ENCODE measurements at places on chromosomes 3 and 15.

DNA sequence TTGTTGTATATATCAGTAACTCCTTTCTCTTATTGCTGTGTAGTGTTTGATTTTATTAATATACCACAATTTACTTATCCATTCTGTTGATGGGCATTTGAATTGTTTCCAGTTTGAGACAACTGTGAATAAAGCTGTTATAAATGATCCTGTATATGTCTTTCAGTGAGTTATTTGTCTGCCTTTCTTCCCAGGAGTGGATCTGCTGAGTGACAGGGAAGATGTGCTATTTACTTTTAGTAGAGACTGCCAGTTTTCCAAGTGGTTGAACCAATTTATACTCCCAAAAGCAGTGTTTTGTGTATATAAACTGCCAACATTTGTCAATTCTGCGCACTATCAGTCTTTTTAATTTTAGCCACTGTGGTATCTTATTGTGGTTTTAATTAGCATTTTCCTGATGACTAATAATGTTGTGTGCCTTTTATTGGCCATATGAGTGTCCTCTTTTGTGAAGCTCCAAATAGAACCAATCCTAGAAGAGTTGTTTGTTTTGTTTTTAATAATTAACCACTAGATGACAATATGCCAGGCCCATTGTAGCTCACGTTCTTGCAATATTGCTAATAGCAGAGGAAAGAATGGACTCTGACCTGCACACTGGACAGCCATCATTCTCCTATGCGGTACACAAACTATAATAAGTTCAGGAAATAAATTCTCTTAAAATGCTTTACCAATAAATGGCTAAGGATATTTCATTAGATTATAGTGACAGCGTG lies 25.3 kb downstream of the TRANK1 start:
- DNase-seq, result no peak

DNA sequence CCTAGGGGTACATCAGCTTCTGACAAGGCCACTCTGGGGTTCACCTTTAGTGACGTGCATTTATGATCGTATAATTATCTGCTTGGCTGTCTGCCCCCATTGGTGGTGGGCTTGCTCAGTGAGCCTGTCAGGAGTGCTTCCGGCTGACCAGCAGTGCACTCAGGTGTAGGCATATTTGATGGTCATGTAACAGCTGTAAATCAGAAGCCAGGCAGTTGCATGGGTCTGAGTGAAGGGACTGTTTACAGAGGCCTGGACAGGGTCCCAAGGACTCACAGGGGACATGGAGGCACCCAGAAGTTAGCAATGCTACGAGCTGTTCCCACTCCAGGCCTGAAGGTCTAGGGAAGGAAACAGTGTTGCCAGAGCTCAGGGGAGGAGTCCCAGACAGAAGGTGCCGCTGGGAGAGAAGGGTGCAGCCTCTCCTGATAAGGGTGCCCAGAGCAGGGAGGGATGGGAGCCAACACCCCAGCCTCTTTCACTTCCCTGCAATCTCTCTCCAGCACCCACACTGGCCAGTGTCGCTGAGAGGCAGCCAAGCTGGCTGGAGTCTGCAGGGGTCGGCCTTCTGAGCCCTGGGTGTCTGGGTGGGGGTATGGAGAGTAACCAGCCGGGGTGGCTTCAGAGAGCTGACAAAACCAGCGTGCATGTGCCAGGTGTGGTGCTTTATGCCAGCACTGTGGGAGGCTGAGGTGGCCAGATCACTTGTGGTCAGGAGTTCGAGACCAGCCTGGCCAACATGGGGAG lies 61.3 kb upstream of the PRR23E start:
- DNase-seq, result no peak

- no peak for DNase-seq
Measured at GRCh38 chr3:187044867-187045552, 94.3 kb downstream of the RPL39L start.

DNA sequence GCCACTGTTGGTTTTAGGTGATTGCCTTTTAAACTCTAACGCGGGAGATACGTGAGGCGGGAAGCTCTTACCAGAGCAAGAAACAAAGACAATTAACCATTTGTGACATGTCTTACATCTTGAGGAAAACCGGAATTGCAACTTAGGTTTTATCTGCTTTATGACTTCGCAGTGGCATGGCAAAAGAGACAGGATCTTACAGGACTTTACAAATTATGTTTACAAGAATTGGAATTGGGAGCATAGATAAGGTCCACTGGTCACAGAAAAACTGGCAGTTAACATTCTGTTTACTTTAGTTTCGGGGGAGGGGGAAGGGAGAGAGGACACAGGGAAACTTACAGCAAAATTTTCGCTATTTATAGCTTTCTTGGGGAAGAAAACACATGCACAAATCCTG lies 1119.6 kb downstream of the ZPLD1 start:
- DNase-seq, result no peak

DNA sequence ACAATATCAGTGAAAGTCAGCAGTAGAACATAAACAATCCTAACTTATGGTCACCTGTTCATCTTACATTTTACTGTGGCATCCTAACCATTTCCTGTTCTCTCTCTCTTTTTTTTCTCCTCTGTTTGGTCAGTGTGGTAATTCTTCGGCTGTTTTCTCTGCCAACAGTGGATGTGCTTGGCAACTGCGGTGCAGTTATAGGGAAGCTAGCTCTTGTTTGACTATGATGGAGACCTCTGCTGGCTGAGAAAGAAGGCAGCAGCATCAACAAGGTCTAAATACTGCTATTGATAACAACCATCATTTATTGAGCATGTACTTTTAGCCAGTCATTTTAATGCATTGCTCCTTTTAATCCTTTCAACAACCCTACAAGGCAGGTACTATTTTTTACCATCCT lies 723 bp upstream of the DRD3 start:
- DNase-seq, result no peak

DNA sequence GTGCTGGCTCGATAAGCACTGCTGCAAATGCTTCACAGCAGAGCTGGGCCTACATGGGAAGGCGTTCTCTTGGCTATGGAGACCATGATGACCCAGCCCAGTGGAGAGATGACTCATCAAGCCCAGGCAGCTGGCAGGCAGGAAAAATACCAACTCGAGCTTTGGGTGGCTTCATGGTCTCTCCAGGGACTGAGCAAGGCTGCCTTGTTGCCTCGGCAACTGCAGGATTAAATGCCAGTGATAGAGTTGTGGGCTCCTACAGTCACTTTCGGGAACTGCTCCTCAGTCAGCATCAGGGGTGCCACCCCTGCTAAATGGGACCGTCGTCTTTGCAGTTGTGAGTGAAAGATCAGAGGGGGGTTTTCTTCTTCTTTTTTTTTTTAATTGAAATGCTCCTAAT lies 54.6 kb upstream of the MYZAP start:
- DNase-seq, result no peak

DNA sequence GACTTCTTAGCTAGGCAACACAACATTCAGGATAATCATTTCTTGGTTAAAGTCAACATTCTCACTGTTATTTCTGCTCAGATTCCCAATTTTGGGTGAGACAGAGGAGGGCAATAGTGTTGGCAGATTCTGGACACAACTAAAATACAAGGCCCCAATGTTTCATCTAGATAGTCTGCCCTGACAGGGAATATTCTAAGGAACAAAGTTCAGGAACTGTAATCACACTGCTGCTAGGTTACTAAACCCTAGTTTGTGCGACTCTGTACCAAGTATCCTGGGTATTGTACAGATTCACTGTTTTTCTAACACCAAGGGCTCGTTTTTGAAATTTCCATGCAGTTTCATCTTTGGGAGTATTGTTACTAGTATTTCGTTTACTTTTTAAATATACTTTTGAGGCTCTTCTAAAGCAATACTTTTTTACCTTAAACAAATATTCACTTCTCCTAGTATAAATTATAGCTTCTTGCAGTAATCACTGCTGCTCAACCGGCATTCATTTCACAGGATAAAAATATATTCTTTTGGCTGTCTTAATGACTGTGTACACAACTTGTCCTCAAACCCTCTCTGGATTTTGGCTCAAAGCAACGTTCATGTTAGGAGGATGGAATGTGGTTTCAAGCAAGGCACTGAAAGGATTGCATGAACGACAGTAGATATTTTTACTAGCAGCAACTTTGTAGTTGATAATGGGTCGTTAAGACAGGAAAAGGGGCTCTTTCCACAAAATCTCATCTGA lies 167.4 kb downstream of the ADAMTS17 start:
- DNase-seq, result no peak

- no peak for DNase-seq
Measured at GRCh38 chr15:67745073-67746006, 80.0 kb upstream of the SKOR1 start.

- DNase-seq, result no peak
Measured at GRCh38 chr3:169475576-169475975, 187.9 kb downstream of the MECOM start.

- DNase-seq, result no peak
Measured at GRCh38 chr15:83914906-83915305, 261.0 kb downstream of the ADAMTSL3 start.

DNA sequence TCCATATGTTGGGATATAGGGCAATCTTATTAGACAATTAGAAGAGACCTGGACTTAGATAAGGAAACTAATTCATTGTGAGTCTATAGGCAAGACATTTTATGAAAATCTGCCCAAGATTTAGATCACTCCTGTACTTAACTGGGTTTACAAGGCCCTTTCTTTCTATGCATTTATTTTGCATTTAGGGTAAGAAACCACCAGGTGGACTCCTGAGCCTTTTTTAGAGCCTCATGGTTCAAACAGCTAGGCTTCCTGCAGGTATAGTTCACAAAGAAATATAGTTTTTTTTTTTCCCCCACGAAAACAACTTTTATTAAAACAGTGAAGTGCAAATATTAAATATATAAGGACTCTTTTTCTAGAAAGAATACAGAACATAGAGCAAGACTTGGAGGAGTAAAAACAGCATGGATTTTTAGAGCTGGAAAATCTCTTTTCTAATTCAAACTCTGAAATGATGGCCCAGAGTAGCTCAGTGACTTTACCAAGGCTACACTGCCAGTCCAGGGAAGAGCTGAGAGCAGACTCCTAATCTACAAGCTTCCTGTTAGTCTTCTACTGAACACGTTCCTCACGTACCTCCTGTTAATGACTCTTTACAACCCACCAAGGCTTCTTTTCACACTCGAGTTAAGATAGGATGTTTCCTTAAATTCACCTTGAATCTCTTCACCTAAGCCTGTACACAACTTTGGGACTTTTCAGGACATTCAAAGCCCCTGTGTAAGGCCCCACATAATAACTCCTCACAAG lies 400.9 kb upstream of the ATP11B start:
- no peak for DNase-seq

DNA sequence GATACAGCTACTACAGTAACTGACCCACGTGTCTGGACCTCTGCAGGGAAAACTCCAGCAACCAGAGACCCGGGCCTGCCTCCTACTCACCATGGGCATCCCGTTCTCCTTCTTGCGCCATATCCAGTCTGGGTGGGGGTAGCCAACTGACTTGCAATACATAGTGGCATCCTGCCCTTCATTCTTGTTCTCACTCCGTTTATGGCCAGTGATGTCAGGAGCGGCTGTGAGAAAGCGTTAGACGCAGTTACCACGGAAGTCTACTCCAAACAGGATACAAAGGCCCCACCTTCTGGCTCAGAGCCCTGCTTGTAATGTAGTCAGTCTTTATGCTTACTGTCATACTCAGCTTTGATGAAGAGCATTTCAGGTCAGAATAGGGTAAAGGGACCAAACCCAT lies 59.6 kb downstream of the NPTN start:
- no peak for DNase-seq

GRCh38 chr3:126646674-126647073 lies 8.2 kb downstream of the TXNRD3 start:
- DNase-seq, result no peak

DNA sequence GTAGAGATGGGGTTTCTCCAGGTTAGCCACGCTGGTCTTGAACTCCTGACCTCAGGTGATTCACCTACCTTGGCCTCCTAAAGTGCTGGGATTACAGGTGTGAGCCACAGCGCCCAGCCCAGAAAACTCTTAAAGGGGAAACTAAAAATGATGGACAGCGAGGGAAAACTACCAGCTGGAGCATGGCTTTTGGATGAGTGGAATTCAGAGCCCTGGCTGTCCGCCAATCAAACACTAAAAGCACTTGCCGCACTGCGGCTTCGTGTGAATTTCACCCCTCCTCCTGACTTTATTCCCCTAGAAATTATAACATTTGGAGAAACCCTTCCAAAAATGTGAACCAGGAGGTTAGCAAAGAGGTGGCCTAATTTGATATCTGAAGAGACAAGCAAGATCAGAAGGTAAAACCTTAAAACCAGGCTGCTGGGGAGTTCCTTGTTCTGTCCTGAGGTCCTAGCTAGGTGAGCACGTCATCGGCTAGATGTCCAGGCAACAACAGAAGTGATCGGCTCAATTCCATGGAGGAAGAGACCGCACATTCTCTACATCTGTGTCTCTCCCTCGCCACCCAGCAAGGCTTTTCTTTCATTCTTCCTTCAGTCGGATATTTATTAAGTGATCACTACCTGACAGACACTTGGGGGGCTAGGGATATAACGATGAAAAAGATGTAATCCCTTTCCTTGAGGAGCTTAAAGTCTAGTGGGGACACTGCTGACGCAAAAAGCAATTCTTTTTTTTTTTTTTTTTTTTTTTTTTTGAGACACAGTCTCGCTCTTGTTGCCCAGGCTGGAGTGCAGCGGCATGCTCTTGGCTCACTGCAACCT lies 1.7 kb downstream of the TM4SF19 start:
- no peak for DNase-seq

- no peak for DNase-seq
Measured at GRCh38 chr3:117168896-117169295, 459.3 kb downstream of the TUSC7 start.

GRCh38 chr3:181728470-181729340 lies 17.0 kb downstream of the SOX2 start:
- no peak for DNase-seq

Data from GDM1 (cell line).